ENCODE measurements at places on chromosomes 7 and 10.

DNA sequence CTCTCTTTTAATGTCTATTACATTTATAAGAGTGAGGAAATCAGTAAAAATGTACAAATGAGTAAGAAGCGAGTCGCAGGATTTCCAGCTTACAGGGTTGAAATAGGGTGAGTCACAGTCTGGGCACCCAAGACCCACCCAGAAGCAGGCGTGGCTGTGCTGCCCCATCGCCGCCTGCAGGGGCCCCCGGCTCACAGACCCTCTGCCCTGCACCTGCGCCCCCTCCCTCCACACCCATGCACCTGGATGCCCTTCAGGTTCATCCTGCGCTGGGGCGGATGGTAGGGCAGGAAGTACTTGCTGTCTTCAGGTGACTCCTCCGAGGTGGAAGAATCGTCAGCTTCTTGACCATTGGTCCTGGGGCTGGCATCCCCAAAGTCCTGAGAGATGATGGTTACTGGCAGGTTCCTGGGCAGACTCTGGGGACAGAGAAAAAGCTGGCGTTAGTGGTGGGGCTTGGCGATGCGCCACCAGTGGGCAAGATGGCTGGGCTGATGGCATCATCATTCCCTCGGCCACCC is 90.2 kb upstream of the GNA12 start:
- no peak for DNase-seq

DNA sequence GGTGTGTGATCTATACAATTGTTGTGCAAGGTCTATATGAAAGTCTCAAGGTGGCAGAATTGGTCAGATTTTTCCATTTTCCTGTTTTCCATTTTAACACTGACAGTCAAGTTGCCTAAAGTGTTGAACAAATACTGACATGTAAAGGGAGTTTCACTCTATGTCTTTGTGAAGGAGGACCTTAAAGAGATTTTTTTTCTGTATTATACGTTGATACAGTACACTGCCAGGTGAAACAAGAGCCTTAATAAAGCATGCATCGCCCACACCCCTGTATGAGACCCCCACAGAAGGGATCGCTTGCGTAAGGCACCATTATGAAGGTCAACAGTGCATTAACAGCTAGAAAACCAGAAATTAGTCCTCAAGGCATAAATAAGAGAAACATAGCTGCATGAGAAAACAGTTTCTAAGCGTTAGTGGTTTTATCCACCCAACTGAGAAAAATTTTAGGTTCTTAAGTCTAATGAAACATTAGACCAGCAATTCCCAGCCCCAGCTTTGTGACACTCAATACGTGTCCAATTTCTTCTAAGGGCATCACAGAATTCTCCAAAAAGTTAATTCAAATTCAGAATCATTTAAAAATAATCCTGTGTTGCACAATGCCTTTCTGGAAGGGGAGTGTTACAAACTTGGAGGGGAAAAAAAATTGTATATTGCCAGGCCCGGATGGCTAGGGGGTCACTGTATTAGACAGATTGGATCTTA is 6.9 kb downstream of the KLF6 start:
- no peak for DNase-seq

DNA sequence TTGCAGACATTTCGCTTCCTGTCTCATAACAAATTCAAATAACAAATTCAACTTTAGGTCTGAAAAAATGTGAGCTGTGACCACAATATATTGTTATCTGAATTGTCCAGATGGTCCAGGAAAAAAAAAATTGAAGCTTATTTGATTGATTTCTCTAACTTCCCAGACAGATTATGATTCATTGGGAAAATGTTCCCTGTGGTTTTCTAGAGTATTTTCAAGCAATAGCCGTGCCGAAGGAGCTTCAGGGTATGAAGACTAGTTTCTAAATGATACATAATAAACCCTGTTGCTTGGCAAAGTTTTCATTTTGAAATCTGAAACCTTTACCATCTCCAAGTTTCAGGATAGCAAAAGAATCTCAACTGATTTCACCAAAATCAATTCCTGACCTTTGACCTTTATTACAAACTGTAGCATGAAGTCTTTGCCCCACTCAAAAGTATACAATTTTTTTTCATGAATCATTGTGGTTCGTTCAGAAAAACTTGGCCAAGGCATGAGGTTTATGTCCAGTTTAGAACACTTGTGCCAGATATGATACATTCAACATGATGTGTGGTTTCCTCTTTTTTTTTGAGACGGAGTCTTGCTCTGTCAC is 109.9 kb downstream of the JCAD start:
- DNase-seq: no peak

GRCh38 chr7:28497009-28497408 is 84.7 kb downstream of the CREB5 start:
- no peak for DNase-seq

GRCh38 chr7:45394117-45394708 is 180.0 kb upstream of the ADCY1 start:
- no peak for DNase-seq

DNA sequence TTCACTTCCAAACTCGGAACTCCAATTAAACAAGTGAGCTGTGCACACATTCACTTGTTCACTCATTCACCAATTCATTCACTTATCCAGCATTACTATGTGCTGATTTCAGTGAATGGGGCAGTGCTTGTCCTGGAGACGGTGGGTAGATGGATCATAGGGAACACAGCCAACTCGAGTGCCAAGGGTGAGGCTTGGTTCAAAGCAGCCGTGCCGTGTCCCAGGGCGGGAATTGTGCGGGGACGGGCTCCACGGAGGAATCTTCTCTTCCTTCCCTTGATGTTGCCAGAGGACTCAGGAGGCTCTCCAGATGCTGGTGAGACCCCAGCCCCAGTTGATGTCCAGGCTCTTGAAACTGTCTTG is 2.9 kb downstream of the SH2D4B start:
- no peak for DNase-seq

DNA sequence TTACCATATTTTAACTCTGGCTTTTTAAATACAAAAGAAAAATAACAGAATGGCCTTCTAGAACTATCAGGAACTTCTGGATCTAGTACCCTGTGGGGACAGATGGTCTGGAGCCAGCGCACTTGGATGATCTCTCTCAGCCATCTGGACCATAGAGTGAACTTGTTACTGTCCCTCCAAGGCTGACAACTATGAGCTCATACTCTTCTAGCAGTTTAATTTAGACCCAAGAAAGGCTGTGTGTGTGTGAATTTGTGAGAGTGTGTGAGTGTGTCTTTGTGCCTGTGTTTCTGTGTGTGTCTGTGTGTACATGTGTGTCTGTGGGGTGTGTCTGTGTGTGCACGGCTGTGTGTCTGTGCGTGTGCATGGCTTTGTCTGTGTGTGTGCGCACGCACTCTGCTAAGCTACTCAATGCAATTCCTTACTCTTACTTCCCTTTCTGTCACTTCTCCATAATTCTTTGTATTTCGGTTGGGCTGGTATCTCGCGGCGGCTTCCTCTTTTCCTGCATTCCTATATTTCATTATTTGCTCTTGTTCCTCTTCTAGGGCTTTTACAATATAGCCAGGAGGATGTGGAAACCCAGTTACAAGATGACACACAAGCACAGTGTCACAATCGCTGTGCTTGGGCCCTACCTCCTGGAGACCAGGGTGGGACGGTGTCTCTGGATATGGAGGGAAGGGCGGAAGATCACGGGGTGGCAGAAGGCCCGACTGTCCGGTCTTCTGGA is 51.9 kb downstream of the IKZF1 start:
- DNase-seq: no peak

GRCh38 chr10:98563811-98564210 is 117.1 kb upstream of the HPS1 start:
- DNase-seq: no peak

DNA sequence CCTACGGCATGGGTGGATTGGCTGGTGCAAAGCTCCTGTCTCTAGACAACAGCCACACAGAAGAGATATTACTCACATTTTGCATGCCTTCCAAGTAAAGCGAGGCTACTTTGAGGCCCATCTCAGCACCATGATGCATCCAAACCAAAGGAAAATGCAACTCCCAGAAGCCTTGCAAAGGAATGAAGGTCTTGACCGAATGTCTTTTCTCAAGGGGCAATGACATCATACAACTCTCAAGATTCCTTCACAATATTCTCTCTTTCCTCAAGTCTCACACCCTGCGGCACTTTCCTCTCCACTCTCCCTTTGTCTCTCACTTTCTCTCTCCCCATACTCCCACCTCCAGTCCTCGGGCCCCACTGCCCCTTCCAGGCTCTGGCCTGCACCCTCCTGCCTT is 44.8 kb upstream of the CPXM2 start:
- DNase-seq: no peak

DNA sequence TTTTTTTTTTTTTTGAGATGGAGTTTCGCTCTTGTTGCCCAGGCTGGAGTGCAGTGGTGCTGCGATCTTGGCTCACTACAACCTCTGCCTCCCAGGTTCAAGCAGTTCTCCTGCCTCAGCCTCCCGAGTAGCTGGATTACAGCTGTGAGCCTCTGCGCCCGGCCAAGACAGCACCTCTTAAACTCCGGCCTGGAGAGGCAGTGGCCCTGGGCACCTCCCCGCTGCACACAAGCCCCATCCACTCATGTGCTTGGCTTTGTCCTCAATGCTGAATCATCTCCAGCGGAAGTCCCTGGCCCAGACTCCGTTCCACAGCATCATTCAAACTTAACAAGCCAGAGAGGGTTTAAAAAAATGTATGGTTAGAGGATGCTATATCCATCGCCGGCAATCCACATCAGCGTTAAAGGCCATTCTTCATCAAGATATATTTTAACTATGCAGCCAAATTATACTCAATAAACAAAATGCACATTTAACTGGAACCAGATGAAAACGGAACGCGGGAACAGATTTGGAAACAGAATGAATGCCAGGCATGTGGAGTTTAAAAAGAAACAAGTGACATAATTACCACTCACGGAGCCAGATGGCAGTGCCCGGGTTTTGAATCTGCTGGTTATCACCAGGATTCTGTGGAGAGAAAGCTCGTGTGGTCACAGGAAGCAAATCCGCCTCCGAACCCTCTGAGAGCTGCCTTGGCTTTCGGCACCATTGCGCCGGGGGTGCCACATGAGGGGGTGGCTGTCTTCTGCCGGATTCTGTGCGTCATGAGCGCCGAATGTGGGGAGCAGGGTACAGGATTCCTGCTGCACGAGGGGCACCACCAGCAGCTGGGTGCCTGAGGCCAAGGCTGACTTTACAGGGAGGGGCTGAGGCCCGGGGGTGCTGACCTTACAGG is 45.6 kb upstream of the CFAP46 start:
- DNase-seq: no peak

GRCh38 chr7:44576228-44576627 is 2.5 kb upstream of the DDX56 start:
- DNase-seq: no peak

DNA sequence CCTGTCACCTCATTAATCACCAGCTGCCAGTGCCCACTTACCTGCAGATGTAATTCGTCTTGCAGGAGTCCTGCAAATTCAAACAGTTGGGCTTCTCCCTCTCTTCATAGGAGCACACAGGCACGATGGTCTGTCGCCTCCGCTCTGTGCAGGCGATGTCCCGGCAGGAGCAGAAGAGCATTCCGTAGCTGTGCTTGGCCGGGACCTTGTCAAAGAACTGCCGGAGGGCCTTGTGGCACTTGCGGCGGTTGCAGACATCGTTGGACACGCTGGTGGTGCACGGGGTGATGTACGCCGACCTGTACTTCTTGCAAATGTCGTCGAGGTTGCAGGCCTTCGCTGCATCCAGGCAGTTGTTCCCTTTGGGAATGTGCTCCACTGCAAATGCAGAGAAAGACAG is 147.8 kb downstream of the GFRA1 start:
- no peak for DNase-seq

GRCh38 chr10:24153031-24153430 is 55.9 kb upstream of the KIAA1217 start:
- no peak for DNase-seq

GRCh38 chr10:127291329-127291728 is 94.9 kb upstream of the INSYN2A start:
- no peak for DNase-seq

GRCh38 chr10:120666308-120666707 is 184.9 kb upstream of the WDR11 start:
- DNase-seq: no peak

DNA sequence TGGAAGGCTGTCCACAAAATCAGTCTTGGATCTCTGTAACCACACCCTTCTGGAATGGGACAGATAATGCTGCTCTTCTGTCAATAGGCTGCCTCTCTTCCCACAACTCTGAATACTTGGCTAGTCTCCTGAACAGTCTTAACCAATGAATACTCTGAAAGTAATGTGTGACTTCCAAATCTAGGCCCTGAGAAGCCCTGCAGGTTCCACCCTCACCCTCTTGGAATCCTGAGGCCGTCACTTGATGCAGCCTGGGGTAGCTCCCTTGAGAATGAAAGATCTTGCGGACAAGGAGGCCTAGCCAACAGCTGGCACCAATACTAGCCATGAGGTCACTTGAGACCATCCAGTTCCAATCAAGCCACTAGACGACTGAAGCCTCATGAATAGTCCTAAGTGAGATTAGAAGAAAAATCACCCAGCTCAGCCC is 109.2 kb downstream of the ARHGAP12 start:
- no peak for DNase-seq

DNA sequence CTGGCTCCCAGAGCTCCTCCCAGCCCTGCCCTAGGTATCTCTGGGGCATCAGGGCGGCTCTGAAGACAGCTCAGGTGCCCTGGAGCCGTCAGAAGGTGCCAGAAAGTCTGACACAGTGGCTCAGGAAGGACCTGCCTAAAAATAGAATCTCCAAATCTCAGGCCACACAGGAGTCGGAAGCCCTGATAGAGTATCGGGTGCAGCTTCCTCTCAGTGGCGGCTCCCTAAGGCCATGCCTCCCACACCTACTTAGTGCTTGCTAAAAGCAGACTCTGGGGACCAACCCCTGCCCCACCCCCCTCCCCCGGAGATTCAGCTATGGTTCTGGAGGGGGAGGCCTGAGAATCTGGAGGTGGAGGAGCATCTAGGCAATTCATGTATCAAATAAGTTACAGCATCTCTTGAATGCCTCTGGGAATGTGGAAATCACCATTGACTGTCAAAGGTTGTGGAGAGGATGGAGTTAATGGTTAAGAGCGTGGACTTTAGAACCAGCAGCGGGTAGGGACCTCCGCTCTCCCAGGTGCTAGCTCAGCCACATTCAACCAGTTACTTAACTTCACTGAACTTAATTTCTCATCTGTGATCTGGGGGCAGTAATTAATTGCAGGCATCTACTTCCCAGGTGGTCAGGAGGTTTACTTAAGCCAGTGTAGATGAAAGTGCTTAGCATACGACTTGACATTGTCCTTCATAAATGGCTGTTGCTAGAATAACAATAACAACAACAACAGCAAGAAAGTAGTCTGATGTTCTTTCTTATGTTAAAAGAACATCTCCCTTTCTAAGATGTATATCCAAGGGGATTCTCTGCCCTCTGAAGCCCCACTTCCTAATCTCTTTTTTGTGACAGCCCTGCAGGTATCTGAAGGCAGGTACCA is 38.6 kb upstream of the MXI1 start:
- DNase-seq: no peak

- DNase-seq: no peak
Measured at GRCh38 chr10:57972783-57973182, 294.9 kb downstream of the IPMK start.

All from T follicular helper cell (primary cell).